ENCODE measurements at places on chromosomes 4 and X. TPM values are rescaled to one million over a fixed set of nuclear protein-coding genes. Genes with fewer than 3 reads are reported as not detected.

DNA sequence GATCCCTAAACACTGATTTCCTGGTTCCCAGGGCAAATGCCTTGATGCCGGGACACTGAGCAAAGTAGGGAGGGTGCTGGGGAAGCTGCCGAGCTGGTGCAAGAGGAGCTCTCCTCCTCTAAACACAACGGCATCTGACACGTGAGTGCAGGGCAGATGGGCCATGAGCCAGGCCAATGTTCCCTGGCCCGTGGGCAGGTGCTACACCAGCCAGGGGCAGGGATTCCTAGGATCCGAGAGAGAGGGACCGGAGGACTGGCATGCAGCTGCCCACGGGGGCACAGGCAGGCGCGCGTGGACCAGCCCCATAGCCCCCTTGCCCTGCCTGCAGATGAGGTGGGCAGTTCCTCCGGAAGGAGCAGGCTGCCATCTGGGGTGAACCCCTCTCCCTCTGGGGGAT is 66.8 kb upstream of the AFAP1 start:
- no peaks in the 10 kb centered on the region for H3K4me1 ChIP-seq
- H3K27ac ChIP-seq: no peak overlapping the region
- H3K27me3 ChIP-seq: no peaks in the 10 kb centered on the region
- no peak for DNase-seq
- no peak overlapping the region for H3K4me3 ChIP-seq

GTPBP6 gene
- total RNA-seq: 46.2 TPM

DNA sequence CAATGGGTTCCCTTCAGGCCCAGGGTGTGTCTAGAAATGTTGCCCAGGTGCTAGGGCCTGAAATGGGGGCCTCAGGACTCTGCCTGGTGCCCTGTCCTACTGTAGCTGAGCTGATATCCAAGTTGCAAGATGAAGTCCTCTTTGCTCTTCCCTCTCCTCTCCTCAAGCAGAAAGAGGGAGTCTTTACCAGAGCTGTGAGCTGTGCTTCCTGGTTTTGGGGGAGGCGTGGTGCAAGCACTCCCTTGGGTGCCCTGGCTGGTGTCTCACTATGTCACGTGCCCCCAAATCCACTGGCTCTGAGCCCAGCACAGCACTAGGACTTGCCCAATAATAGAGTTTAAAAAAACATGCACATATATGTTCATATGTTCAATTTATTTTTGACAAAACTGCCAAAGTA is 29.3 kb upstream of the CT47A1 start:
- no peak overlapping the region for H3K27ac ChIP-seq
- H3K27me3 ChIP-seq: no peaks in the 10 kb centered on the region
- no peak overlapping the region for H3K4me3 ChIP-seq
- DNase-seq: no peak
- H3K4me1 ChIP-seq: no peaks in the 10 kb centered on the region

AMBN gene
- total RNA-seq: not detected

GRCh38 chr4:15031993-15032675 is 29.9 kb downstream of the CPEB2 start:
- no peak overlapping the region for H3K4me3 ChIP-seq
- no peak for DNase-seq
- H3K27ac ChIP-seq: no peak overlapping the region
- peaks cover 29% of the 10 kb centered on the region for H3K4me1 ChIP-seq
- H3K36me3 ChIP-seq: peaks cover 44% of the 10 kb centered on the region

- DNase-seq: no peak
- no peak overlapping the region for H3K27ac ChIP-seq
- no peaks in the 10 kb centered on the region for H3K27me3 ChIP-seq
- no peaks in the 10 kb centered on the region for H3K36me3 ChIP-seq
- H3K4me3 ChIP-seq: no peak overlapping the region
Measured at GRCh38 chr4:71377561-71377960, 38.7 kb downstream of the SLC4A4 start.

DNA sequence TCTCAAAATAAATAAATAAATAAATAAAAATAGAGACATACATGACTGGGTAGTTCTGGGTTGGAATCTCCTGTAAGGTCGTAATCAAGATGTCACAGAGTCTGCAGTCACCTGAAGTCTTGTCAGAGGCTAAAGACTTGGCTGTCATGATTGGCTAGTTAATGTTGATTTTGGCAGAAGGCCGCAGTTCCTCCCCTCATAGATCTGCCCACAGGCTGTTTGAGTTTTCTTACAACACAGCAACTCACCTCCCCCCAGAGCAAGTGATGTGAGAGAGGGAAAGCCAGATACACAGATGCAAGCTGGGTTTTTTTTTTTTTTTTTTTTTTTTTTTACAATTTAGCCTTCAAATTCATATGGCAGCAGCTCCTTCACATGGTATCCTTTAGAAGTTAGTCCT is 36.4 kb upstream of the BMPR1B start:
- no peak overlapping the region for H3K27ac ChIP-seq
- no peak for DNase-seq
- H3K27me3 ChIP-seq: peaks cover 3% of the 10 kb centered on the region
- H3K4me1 ChIP-seq: no peaks in the 10 kb centered on the region

EDA gene
- total RNA-seq: 5.4 TPM

- DNase-seq: no peak
- H3K27ac ChIP-seq: no peak overlapping the region
- H3K4me3 ChIP-seq: no peak overlapping the region
- no peaks in the 10 kb centered on the region for H3K27me3 ChIP-seq
- peaks cover 9% of the 10 kb centered on the region for H3K4me1 ChIP-seq
- peaks cover 2% of the 10 kb centered on the region for H3K36me3 ChIP-seq
Measured at GRCh38 chrX:41596596-41596995, 92.2 kb upstream of the GPR34 start.

- DNase-seq: no peak
- H3K36me3 ChIP-seq: no peaks in the 10 kb centered on the region
- H3K27me3 ChIP-seq: no peaks in the 10 kb centered on the region
- no peak overlapping the region for H3K4me3 ChIP-seq
Measured at GRCh38 chr4:8737601-8738279, 133.9 kb downstream of the HMX1 start.

SYTL5 gene
- not detected for total RNA-seq

SNCA gene
- 11.6 TPM for total RNA-seq

- H3K4me3 ChIP-seq: no peak overlapping the region
- H3K36me3 ChIP-seq: no peaks in the 10 kb centered on the region
- peaks cover 5% of the 10 kb centered on the region for H3K27me3 ChIP-seq
- no peaks in the 10 kb centered on the region for H3K4me1 ChIP-seq
- no peak for DNase-seq
Measured at GRCh38 chr4:158239196-158239595, 28.9 kb downstream of the TMEM144 start.

- H3K27ac ChIP-seq: no peak overlapping the region
- no peaks in the 10 kb centered on the region for H3K4me1 ChIP-seq
- H3K4me3 ChIP-seq: no peak overlapping the region
- H3K27me3 ChIP-seq: no peaks in the 10 kb centered on the region
Measured at GRCh38 chrX:55818673-55819375, 101.3 kb downstream of the RRAGB start.

- peaks cover 4% of the 10 kb centered on the region for H3K36me3 ChIP-seq
- no peak overlapping the region for H3K4me3 ChIP-seq
- H3K27ac ChIP-seq: no peak overlapping the region
Measured at GRCh38 chr4:89226665-89227574, 80.7 kb downstream of the GPRIN3 start.

SLC7A11 gene
- total RNA-seq: 7.1 TPM

NPFFR2 gene
- total RNA-seq: not detected

ARMCX6 gene
- 41.2 TPM for total RNA-seq

- peak; percentile 77 for DNase-seq
- H3K27me3 ChIP-seq: no peaks in the 10 kb centered on the region
- H3K27ac ChIP-seq: peak within 1 kb of the TSS; percentile 91
- peak within 1 kb of the TSS; percentile 99 for H3K4me3 ChIP-seq
- H3K36me3 ChIP-seq: peaks cover 26% of the 10 kb centered on the region
Measured at GRCh38 chrX:3713225-3713936, at the start of gene PRKX. TSS of gene PRKX (minus strand) at chrX:3713649. CDS start at chrX:3713253, 396 bp downstream.

DNA sequence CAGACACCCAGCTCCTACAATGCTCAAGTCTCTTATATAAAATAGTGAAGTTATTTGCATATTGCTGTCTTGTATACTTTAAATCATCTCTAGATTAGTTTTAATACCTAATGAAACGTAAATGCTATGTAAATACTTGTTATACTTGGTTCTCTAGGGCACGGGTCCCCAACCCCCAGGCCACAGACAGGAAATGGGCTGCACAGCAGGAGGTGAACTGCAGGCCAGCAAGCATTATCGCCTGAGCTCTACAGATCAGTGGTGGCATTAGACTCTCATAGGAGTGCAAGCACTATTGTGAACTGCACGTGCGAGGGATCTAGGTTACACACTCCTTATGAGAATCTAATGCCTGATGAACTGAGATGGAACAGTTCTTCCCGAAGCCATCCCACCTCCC is 395.9 kb upstream of the EMCN start:
- H3K36me3 ChIP-seq: no peaks in the 10 kb centered on the region
- no peaks in the 10 kb centered on the region for H3K4me1 ChIP-seq
- H3K4me3 ChIP-seq: no peak overlapping the region
- H3K27ac ChIP-seq: no peak overlapping the region
- no peaks in the 10 kb centered on the region for H3K27me3 ChIP-seq

- H3K27me3 ChIP-seq: peaks cover 93% of the 10 kb centered on the region
- DNase-seq: no peak
- peaks cover 2% of the 10 kb centered on the region for H3K36me3 ChIP-seq
- H3K27ac ChIP-seq: no peak overlapping the region
- peaks cover 62% of the 10 kb centered on the region for H3K4me1 ChIP-seq
Measured at GRCh38 chr4:112516471-112517066, 589 bp upstream of the NEUROG2 start.

- H3K27me3 ChIP-seq: peaks cover 9% of the 10 kb centered on the region
Measured at GRCh38 chr4:123350191-123350544, 46.4 kb upstream of the SPRY1 start.

DNA sequence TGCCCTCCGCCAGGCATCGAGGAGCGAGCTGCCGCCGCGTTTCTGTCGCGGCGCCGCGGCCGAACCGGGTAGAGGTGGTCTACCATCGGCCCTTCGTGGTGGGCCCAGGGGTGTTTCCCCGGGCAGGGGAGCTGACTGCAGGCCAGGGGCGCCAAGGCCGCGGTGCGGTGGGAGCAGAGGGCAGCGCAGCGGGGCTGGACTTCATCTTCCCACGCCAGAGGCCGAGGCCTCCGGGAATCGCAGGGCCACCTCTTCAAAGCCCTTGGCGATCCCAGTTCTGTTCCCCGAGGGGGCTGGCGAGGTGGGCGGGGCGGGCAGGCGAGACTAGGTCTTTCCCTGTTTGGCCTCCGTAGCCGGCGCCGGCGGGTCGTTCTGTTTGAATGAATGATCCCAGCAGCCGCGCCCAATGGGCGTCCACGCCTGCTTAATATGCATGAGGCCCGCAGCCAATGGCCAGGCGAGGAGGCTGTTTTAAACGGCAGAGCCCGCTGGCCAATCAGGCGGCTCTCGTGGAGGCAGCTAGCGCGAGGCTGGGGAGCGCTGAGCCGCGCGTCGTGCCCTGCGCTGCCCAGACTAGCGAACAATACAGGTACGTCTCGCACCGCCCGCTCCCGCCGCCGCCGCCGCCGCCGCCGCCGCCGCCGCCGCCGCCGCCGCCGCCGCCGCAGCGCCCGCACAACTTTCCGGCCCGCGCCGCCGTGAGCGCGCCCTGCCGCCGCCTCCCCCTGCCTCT is at the start of gene HMGB3:
TSS of gene HMGB3 (plus strand) at position 548 of the 733 bp plus-strand sequence. CDS start 2,265 bp downstream, outside the sequence.
- peaks cover 19% of the 10 kb centered on the region for H3K4me1 ChIP-seq
- H3K27ac ChIP-seq: peak within 1 kb of the TSS; percentile 21
- peak; percentile 91 for DNase-seq
- peak within 1 kb of the TSS; percentile 68 for H3K4me3 ChIP-seq

DNA sequence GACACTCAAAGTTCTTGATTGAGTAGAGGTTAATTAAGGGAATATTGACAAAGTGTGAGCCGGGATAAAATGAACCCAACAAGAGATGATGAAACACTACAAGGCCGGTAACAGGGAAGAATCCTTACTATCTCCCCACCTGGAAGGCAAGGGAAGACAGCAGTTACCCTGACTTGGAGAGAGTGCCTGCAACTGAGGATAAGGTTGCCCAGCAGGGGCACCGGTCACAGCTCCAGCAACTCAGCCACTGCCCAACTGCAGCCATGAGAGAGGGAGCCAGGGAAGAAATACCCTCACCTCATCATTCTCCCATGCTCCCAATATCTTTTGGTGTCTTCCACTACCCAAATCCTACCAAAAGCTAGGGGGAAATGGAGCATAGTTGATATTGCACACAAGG is 212.7 kb downstream of the KCTD8 start:
- no peak overlapping the region for H3K27ac ChIP-seq
- H3K4me1 ChIP-seq: no peaks in the 10 kb centered on the region
- no peaks in the 10 kb centered on the region for H3K36me3 ChIP-seq
- no peak for DNase-seq
- H3K27me3 ChIP-seq: no peaks in the 10 kb centered on the region

DNA sequence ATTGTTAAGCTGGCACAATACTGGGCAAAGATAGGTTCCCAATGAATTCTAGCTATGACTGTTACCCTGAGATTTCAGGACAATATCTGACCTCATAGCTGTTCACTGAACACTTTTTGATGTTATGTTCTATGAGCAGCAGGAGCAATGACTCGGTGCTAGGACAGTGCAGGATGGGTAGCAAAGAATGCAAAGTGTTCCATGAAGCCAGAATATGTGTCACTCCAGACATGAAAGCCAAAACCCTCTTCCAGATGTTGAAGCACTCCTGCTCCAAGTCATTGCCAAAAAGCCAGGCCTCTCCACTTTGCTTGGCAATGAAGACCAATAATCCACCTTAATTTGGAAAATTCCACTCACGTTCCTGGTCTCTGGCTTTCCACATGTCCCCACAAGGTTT is 300.9 kb upstream of the CPEB2 start:
- DNase-seq: no peak
- no peaks in the 10 kb centered on the region for H3K4me1 ChIP-seq
- no peak overlapping the region for H3K27ac ChIP-seq
- H3K27me3 ChIP-seq: no peaks in the 10 kb centered on the region

GPRASP2 gene
- total RNA-seq: 0.23 TPM

DNA sequence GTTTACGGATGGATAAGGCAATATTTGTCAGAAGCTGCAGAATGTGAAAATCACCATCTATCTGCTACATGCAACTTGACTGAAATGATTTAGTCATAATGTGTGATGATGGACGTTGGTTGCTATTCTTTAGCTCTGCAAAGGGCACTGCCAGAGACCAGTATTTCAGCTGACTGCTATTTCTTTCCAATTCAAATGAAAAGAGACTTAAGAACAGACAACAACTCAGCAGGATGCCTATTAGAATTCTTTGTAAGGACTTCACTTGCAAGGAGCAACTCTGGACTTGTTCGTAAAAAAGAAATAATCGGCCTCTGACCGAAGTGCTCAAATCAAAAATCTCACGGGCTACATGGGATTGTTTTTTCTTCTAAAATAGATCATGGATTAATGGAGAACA is 262.7 kb downstream of the DHX15 start:
- no peaks in the 10 kb centered on the region for H3K36me3 ChIP-seq
- H3K27ac ChIP-seq: no peak overlapping the region
- no peak overlapping the region for H3K4me3 ChIP-seq
- no peaks in the 10 kb centered on the region for H3K4me1 ChIP-seq

DNA sequence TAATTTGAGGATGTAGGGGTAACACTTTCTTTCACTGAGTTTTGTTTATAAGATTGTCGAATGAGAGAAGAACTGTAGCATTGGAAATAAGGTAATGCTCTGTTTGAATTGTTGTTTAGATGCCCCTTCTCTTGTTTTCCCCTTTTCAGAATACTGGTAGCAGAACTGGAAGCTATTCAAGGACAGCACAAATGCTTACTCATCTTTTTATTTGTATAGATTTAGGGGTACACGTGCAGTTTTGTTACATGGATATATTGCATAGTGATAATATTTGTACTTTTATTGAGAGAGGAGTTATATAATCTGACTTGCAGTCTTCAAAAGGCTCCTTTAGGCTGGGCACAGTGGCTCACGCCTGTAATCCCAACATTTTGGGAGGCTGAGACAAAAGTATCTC is 145.4 kb upstream of the HAND2 start:
- no peaks in the 10 kb centered on the region for H3K36me3 ChIP-seq
- H3K4me1 ChIP-seq: no peaks in the 10 kb centered on the region
- no peak overlapping the region for H3K27ac ChIP-seq
- no peak for DNase-seq
- H3K4me3 ChIP-seq: no peak overlapping the region
